Activated CD8-positive, alpha-beta T cell treated with anti-CD3 and anti-CD28 coated beads for 36 hours (primary cell): ENCODE measurements at places on chromosomes 2 and 18. TPM values are rescaled to one million over a fixed set of nuclear protein-coding genes. Genes with fewer than 3 reads are reported as not detected.

- no peaks in the 10 kb centered on the region for H3K27me3 ChIP-seq
- H3K4me1 ChIP-seq, result peaks cover 38% of the 10 kb centered on the region
- peaks cover 32% of the 10 kb centered on the region for H3K36me3 ChIP-seq
- H3K27ac ChIP-seq, result no peak overlapping the region
Measured at GRCh38 chr18:13499803-13500202, 226.6 kb downstream of the FAM210A start.

DNA sequence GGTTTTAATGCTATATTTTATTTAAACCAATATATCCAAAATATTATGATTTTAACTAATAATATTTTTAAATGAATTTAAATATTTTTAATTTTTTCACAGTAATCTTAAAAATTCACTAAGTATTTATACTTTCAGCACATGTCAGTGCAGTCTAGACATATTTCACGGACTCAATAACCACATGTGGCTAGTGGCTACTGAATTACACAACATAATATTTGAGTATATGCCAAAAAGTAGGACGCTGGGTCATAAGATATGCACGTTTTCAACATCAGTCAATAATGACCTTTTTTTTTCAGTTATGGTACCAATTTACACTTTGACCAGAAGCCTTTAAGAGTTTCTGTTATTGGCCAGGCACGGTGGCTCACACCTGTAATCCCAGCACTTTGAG lies 117.7 kb downstream of the GFPT1 start:
- no peaks in the 10 kb centered on the region for H3K36me3 ChIP-seq
- H3K4me3 ChIP-seq, result no peak overlapping the region
- no peaks in the 10 kb centered on the region for H3K4me1 ChIP-seq
- peaks cover 25% of the 10 kb centered on the region for H3K27me3 ChIP-seq
- DNase-seq, result no peak

DNA sequence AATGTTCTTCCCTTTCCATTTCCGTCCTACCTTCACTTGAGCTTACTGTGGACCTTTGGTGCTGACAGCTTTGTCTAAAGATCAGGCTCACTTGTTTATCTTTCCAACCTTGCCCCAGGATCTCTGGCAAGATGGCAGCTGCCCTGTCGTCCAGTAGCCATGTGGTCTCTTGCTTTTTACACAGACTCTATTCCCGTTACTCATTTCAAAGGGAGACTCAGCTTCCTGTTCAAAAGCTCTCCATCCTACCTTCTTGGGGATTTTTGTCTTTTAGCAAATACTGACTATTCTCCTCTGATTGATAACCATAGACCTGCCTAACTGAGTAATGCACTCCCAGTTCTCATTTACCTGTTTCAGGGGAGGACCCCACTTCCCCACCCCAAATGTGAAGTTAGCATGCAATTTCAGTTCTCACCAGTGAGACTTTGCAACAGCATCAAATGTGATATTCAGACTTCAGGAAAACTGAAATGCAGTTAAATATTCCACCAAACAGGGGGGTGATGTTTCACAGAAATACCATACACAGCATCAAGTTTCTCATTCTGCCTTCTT lies 184.4 kb downstream of the MYO3B start:
- no peaks in the 10 kb centered on the region for H3K36me3 ChIP-seq
- H3K27me3 ChIP-seq, result peaks cover 18% of the 10 kb centered on the region
- H3K4me1 ChIP-seq, result peaks cover 27% of the 10 kb centered on the region
- peak overlapping the region; percentile 84 for H3K27ac ChIP-seq
- H3K4me3 ChIP-seq, result no peak overlapping the region

GRCh38 chr2:134926231-134926931 lies 7.8 kb downstream of the CCNT2 start:
- H3K4me3 ChIP-seq, result no peak overlapping the region
- no peaks in the 10 kb centered on the region for H3K27me3 ChIP-seq
- peaks cover 39% of the 10 kb centered on the region for H3K36me3 ChIP-seq
- peaks cover 67% of the 10 kb centered on the region for H3K4me1 ChIP-seq
- DNase-seq, result no peak
- peak overlapping the region; percentile 50 for H3K27ac ChIP-seq

DNA sequence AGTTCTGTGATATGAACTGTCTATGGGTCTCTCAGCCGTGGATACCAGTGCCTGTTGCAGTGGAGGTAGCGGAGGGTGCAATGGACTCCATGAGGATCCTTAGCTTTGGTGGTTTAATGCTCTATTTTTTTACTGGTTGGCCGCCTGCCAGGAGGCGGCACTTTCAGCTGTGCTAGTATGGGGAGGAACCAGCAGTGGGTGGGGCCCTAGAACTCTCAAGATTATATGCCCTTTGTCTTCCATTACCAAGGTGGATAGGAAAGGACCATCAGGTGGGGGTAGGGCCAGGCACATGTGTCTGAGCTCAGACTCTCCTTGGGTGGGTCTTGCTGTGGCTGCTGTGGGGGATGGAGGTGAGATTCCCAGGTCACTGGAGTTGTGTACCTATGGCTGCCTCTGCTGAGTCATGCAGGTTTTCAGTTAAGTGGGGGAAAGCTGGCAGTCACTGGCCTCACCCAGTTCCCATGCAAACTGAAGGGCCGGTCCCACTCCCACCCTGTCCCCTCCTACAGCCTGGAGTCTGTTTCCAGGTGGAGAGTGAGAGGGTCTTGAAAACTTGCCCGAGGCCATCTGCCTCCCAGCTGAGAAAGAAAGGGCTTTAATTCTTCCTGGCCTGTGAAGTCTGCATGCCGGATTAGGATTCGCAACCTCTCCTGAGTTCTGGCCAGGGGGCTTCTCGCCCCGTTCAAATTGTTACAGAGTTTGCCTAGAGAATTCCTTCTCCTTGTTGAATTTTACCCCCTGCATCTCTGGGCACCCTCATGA lies 14.5 kb downstream of the KCNS3 start:
- peaks cover 14% of the 10 kb centered on the region for H3K27me3 ChIP-seq
- H3K4me3 ChIP-seq, result no peak overlapping the region
- H3K36me3 ChIP-seq, result no peaks in the 10 kb centered on the region
- no peak overlapping the region for H3K27ac ChIP-seq

- no peak overlapping the region for H3K4me3 ChIP-seq
- no peak overlapping the region for H3K27ac ChIP-seq
- peaks cover 5% of the 10 kb centered on the region for H3K27me3 ChIP-seq
- H3K4me1 ChIP-seq, result no peaks in the 10 kb centered on the region
Measured at GRCh38 chr2:41930807-41931566, 116.8 kb upstream of the PKDCC start.

DNA sequence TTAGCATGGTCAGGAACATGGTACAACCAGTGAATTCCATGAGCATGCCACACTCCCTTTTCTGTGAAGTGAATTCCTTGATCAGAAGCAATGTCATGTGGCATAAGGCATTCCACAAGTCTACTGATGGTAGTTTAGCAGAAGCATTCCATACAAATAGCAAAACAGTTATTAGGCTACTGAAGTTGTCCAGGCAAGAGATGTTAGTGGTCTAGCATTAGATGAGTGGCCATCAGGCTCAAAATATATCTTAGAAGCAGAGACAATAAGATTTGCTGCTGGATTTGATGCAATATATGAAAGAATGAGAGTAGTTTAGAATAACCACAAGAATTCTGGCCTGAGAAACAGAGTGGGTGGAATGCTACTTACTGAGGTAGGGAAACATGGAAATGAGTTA lies 355.3 kb upstream of the NRXN1 start:
- no peaks in the 10 kb centered on the region for H3K4me1 ChIP-seq
- no peaks in the 10 kb centered on the region for H3K36me3 ChIP-seq
- no peak overlapping the region for H3K4me3 ChIP-seq
- DNase-seq, result no peak
- no peak overlapping the region for H3K27ac ChIP-seq

DNA sequence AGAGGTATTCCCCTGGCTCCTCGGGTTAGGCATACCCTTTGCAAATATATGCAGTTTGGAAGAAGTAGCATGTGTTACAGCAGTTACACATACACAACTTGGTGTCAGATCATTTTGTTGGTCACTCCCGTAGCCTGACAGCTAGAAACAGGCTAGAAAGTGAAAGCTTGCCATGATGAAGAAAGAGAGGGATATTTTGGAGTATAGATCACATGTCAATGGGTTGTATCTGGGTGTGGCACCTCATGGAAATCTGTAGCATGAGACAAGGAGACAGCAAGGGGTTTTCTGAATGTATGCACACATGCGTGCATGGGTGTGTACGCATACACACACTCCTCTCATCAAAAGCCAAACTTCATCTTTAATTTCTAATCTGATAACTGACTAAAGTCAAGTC lies 1914.5 kb upstream of the PIK3C3 start:
- no peaks in the 10 kb centered on the region for H3K4me1 ChIP-seq
- no peak overlapping the region for H3K27ac ChIP-seq

DNA sequence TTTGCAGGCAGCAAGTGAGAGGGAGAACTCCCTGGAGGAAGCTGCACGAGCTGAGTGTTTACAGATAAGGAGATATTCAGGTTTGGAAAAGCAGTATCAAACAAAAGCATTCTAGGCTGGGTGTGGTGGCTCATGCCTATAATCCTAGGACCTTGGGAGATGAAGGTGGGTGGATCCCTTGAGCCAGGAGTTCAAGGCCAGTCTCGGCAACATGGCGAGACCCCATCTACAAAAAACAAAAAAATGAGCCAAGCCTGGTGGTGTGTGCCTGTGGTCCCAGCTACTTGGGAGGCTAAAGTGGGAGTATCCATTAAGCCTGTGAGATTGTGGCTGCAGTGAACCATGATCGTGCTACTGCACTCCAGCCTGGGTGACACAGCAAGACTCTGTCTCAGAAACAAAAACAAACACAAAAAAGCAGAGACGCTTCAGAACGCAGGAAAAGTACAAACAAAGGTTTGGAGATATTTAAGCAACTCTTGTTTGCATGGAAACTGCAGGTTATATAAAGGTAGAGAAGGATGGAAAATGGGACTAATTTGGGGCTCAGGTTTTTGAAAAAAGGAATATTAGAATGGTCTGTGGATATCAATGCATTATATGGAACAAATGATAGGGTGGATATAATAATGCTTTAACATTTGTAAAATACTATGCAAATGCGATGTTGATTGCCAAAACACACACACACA lies 31.6 kb downstream of the MYCN start:
- H3K36me3 ChIP-seq, result no peaks in the 10 kb centered on the region
- peaks cover 2% of the 10 kb centered on the region for H3K27me3 ChIP-seq
- no peak for DNase-seq

DNA sequence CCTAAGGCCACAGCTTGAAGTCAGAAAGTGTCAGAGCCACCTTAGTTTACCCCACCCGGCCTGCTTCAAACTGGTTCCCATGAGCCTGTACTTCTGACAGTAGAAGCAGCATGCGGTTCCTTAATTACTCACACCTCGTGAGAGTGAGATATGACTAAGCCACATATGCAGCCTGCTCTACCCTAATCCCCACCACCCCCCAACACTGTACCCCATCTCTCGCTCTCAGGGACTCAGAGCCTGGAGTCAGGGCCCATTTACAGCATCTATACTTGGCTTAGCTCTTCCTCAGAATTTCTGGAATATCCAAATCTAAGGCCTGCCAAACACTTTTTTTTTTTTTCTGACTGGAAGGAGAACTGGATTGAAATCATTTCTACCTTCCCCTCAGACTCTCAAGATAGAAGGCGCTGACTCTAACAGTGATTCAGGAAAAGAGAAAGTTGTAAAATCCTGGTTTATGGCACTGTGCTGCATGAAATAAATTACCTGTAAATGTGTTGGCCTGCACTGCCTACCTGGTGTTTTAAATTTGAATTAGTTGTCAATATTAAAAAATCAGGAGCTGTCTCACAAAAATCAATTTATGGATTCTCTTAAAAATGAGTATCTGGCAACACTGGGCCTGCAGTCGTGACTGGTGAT lies 360.0 kb downstream of the RND3 start:
- no peak overlapping the region for H3K4me3 ChIP-seq
- no peaks in the 10 kb centered on the region for H3K4me1 ChIP-seq
- no peaks in the 10 kb centered on the region for H3K36me3 ChIP-seq

The RAB6C gene
- not detected for total RNA-seq

The ANKRD30B gene
- total RNA-seq, result not detected

The MERTK gene
- 0.43 TPM for total RNA-seq

The CHAC2 gene
- 20.4 TPM for total RNA-seq

The DSG2 gene
- 0.41 TPM for total RNA-seq

The CRYGC gene
- not detected for total RNA-seq

The MOCOS gene
- total RNA-seq, result 0.18 TPM

The ECEL1 gene
- total RNA-seq, result 0.56 TPM
